ENCODE measurements at places on chromosomes 7 and 10.

GRCh38 chr7:143391462-143392404, 10.6 kb downstream of the ZYX start:
- H3K27me3 ChIP-seq: no peaks in the 10 kb centered on the region
- H3K4me3 ChIP-seq: no peak overlapping the region
- H3K36me3 ChIP-seq: no peaks in the 10 kb centered on the region
- no peaks in the 10 kb centered on the region for H3K4me1 ChIP-seq
- no peak for DNase-seq

DNA sequence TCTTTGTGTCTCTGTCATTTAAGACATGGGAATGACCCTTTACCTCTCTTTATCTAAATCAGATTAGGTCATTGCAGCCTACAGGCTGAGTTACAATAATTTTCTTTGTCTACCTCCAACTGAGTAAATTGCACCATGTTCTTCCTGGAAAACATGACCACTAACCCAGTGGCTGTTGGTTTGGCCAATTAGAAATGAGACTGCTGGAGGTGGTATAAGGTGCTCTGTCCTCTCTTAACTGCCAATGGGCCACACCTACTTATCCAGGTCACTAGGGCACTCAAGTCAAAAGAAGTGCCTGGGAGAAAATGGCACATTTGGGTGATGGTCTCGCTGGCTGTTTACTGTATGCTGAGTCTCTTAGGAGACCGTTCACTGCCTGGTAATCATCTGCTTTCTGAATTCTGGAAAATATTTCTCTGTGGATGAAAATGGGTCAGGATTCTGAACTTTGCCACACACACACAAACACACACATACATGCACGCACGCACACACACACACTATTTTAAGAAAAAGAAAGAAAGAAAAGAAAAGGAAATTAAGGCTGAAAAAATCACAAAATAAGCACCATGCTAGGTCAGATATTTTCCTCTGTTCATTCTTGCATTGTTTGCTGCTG, 16.4 kb downstream of the STAMBPL1 start:
- H3K4me1 ChIP-seq: peaks cover 26% of the 10 kb centered on the region
- H3K27ac ChIP-seq: no peak overlapping the region
- H3K27me3 ChIP-seq: no peaks in the 10 kb centered on the region
- H3K36me3 ChIP-seq: peaks cover 5% of the 10 kb centered on the region

DNA sequence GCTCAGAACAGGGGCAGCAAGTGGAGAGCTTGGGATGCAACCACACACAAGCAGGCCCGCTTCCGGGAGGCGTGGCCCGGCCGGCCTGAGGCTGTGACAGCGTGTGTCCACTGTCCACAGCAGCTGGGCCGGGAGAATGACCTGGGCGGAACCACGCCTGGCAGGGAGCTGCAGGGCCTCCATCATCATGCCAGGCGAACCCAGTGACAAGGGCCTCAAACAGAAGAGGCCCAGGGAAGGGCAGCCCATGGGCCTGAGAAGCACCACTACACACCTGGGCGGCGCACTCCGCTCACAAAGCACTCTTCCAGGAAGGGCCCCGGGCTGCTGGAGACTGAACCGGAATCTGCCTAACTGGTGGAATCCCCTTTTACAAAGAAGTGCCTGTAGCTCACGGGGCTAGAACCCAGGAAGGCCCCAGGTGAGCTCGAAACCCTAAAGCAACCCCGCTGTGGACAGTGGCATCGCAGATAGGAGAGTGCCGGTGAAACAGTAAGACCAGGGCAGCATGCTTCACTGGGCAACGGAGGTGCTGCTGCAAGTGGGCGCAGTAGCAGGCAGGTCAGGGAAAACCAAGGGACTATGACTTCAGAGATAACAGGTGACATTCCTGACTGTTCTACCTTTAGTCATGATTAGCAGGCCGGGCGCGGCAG, 66.0 kb downstream of the MAD1L1 start:
- no peak overlapping the region for H3K27ac ChIP-seq
- no peaks in the 10 kb centered on the region for H3K4me1 ChIP-seq
- no peaks in the 10 kb centered on the region for H3K36me3 ChIP-seq
- H3K4me3 ChIP-seq: no peak overlapping the region

GRCh38 chr10:127133672-127134500, 62.5 kb downstream of the INSYN2A start:
- H3K27me3 ChIP-seq: no peaks in the 10 kb centered on the region
- H3K4me1 ChIP-seq: no peaks in the 10 kb centered on the region
- no peak for DNase-seq
- H3K27ac ChIP-seq: no peak overlapping the region
- H3K4me3 ChIP-seq: no peak overlapping the region

Measured in naive thymus-derived CD4-positive, alpha-beta T cell (primary cell).